Caco-2 (cell line): ENCODE measurements at places on chromosomes 16 and 17.
A peak's percentile ranks its signal among the peaks of the same experiment; 100 is the strongest.

- no peaks in the 10 kb centered on the region for H3K36me3 ChIP-seq
- H3K4me3 ChIP-seq: no peak overlapping the region
- DNase-seq: no peak
- no peaks in the 10 kb centered on the region for H3K27me3 ChIP-seq
Observed at GRCh38 chr16:27242868-27243590, 25.5 kb downstream of the NSMCE1 start.

DNA sequence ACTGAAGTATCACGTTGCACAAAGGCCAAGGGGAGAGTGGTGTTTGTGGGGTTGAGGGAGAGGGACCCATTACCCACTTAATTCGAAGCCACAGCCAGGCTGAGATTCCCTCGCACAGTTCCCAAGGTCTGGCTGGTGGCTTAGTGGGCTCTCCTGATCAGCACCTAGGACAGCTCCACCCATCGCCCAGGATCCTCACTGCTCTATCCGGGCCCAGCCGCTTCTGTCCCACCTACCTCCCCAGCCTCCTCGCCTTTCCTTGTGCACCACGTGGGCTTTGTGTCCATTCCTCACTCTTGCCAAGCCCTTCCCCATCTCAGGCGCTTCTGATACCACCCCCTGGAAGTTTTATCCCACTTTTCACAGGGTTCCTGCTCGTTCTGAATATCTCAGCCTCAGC, 163.5 kb downstream of the CCT6B start:
- H3K4me3 ChIP-seq: no peak overlapping the region
- no peaks in the 10 kb centered on the region for H3K4me1 ChIP-seq
- DNase-seq: peak; percentile 63

DNA sequence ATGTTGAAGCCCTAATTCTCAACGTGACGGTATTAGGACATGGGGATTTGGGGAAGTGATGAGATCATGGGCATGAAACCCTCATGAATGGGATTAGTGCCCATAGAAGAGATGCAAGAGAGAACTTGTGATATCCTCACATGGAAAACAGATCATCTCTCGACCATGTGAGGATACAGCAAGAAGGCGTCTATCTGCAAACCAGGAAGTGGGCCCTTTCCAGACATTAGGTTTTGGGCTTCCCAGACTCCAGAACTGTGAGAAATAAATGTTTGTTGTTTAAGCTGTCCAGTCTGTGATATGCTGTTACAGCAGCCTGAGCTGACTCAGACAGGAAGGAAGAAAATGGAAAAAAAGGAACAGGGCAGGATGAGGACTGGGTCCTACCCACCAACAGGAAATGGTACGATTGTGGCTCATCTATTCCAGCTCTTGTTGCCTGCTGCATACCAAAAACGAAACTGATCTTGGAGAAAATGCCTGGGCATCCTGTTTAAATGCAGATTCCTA, 21.9 kb upstream of the SSTR2 start:
- H3K4me1 ChIP-seq: no peaks in the 10 kb centered on the region
- no peak for DNase-seq
- H3K27ac ChIP-seq: no peak overlapping the region
- no peaks in the 10 kb centered on the region for H3K36me3 ChIP-seq
- no peak overlapping the region for H3K4me3 ChIP-seq

GRCh38 chr17:35295686-35296085, 52.8 kb downstream of the SLFN5 start:
- no peaks in the 10 kb centered on the region for H3K4me1 ChIP-seq
- H3K27ac ChIP-seq: no peak overlapping the region
- no peak for DNase-seq
- H3K27me3 ChIP-seq: no peaks in the 10 kb centered on the region
- H3K36me3 ChIP-seq: no peaks in the 10 kb centered on the region

DNA sequence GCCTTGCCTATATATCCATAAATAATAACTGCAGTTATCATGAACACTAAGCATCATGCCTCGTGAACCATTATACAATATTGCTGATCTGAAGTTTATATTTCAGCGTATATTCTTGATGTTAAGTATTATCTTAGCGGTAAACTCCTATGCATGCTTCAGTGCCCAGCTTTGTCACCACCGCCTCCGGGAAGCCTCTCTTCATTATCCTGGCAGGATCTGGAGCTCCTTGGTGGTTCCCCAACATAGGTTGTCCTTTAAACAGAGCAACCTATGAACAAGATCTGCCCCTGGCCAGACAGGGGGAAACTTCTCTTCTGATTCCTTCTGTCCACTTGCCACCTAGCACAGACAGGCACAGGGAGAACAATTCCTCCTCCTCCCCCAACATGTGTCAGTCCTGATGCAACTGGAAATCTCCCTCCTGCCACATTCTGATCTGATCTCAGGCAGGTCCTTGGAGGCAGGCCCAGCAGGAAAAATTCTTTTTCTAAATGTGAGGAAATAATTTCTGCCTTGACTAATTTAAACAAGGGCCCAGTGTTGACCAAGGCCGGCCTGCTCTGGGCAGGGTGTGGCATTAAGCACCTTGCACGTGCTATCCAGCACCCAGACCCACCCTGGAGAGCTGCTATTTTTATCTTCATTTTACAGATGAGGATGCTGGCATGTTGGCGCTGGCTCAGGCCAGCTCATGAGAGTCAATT, 22.4 kb downstream of the SPNS2 start:
- no peak overlapping the region for H3K4me3 ChIP-seq
- no peaks in the 10 kb centered on the region for H3K27me3 ChIP-seq
- no peak for DNase-seq
- H3K4me1 ChIP-seq: no peaks in the 10 kb centered on the region
- no peak overlapping the region for H3K27ac ChIP-seq
- H3K36me3 ChIP-seq: no peaks in the 10 kb centered on the region

DNA sequence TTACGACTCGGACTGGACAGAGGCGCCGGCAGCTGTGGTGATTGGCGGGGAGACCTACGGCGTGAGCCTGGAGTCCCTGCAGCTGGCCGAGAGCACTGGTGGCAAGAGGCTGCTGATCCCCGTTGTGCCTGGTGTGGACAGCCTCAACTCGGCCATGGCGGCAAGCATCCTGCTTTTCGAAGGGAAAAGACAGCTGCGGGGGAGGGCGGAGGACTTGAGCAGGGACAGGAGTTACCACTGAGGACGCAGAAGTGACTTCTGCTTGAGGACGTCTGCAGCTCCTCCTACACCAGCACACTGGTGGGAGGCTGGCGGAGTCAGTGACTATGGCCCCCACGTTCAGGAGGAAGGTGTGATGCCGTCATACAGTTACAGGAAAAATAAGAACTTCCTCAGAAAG, 9.7 kb downstream of the MRM3 start:
- no peaks in the 10 kb centered on the region for H3K27me3 ChIP-seq
- no peak for DNase-seq
- H3K4me3 ChIP-seq: no peak overlapping the region
- no peaks in the 10 kb centered on the region for H3K36me3 ChIP-seq
- no peak overlapping the region for H3K27ac ChIP-seq

GRCh38 chr16:74577882-74578366, 29.0 kb downstream of the GLG1 start:
- no peak overlapping the region for H3K4me3 ChIP-seq
- H3K27me3 ChIP-seq: no peaks in the 10 kb centered on the region
- peaks cover 5% of the 10 kb centered on the region; the same call in 1 of the 2 replicates for H3K4me1 ChIP-seq
- H3K36me3 ChIP-seq: no peaks in the 10 kb centered on the region
- no peak overlapping the region for H3K27ac ChIP-seq

GRCh38 chr17:64223931-64224629, 39.0 kb downstream of the TEX2 start:
- no peak for DNase-seq
- no peak overlapping the region for H3K4me3 ChIP-seq
- no peaks in the 10 kb centered on the region for H3K27me3 ChIP-seq
- no peaks in the 10 kb centered on the region for H3K36me3 ChIP-seq
- H3K27ac ChIP-seq: no peak overlapping the region

- peaks cover 1% of the 10 kb centered on the region; the same call in 1 of the 2 replicates for H3K27me3 ChIP-seq
- H3K36me3 ChIP-seq: no peaks in the 10 kb centered on the region
- no peaks in the 10 kb centered on the region for H3K4me1 ChIP-seq
- no peak overlapping the region for H3K4me3 ChIP-seq
Observed at GRCh38 chr16:23052908-23053580, 96.2 kb downstream of the USP31 start.

DNA sequence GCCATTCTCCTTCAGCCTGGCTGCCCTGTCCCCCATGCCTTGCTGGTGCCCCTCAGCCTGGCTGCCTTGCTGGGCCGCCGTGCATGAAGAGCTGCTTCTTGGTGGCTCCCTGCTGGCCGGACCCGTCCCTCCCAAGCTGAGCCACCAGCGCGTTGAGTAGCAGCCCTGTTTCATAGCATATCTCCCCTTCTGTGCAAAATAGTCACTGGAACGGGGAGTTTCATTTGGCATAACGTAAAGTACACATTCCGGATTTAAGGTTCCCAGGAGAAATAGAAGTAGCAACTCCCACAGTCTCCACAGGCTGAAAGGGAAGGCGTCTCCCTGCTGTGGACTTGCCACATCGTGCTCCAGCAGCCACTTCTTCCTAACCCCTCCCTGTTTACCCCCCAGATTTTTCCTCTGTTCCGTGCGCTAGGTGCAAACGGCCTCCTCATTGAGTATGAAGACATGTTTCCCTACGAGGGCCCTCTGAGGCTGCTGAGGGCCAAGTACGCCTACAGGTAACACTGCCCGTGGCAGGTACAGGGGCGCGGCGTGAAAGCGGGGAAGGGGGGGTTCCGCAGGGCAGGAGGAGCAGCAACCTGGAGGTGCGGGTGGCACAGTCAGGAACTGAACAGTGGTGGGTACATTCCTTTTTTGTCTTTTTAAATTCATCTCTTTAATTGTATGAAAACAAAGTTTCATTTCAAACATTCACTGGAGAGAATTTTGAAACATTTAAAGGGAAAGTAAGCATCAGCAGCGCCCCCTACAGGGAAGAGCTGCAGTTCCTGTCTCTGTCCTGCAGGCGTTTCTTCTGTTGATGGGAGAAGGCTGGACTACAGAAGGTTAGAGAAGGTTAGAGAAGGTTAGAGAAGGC, 5.8 kb upstream of the OGFOD3 start:
- no peaks in the 10 kb centered on the region for H3K27me3 ChIP-seq
- H3K27ac ChIP-seq: no peak overlapping the region
- H3K36me3 ChIP-seq: peaks cover 3% of the 10 kb centered on the region; the same call in 1 of the 2 replicates
- no peak overlapping the region for H3K4me3 ChIP-seq
- no peak for DNase-seq
- H3K4me1 ChIP-seq: 0 out of 2 replicates have a peak, but pooled peaks cover 3% of the 10 kb centered on the region

DNA sequence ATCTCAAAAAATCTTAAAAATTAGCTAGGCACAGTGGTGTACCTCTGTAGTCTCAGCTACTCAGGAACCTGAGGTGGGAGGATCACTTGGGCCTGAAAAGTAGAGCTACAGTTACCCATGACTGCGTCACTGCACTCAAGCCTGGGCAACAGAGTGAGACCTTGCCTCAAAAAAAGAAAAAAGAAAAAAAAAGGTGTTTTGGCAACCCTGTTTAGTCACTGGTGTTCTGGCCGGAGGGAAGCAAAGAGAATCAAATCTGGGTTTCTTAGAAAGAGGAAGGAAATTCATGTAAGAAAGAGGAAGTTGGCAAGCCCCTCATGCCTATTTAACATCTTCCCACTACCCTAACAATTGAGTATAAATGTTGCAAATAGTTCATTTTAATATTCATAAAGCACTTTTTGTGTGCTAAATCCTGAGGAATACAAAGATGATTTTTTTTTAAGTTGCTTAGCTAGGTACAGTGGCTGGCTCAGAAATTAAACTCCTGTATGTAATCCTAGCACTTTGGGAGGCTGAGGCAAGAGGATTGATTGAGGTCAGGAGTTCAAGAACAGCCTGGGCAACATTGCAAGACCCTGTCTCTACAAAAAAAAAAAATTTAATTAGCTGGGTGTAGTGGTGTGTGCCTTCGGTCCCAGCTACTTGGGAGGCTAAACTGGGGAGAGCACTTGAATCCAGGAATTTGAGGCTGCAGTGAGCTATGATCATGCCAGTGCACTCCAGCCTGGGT, 6.5 kb upstream of the USP32 start:
- no peak for DNase-seq
- H3K4me3 ChIP-seq: no peak overlapping the region
- no peaks in the 10 kb centered on the region for H3K27me3 ChIP-seq
- H3K4me1 ChIP-seq: no peaks in the 10 kb centered on the region

- peaks cover 8% of the 10 kb centered on the region; the same call in 1 of the 2 replicates for H3K4me1 ChIP-seq
- H3K4me3 ChIP-seq: peak overlapping the region; percentile 75
- H3K36me3 ChIP-seq: no peaks in the 10 kb centered on the region; the same call in 1 of the 2 replicates
- peak overlapping the region; percentile 97 for H3K27ac ChIP-seq
Observed at GRCh38 chr16:2751577-2752034, 832 bp upstream of the SRRM2 start.

GRCh38 chr16:55379876-55380390, 55.9 kb downstream of the IRX6 start:
- no peaks in the 10 kb centered on the region for H3K27me3 ChIP-seq
- H3K27ac ChIP-seq: no peak overlapping the region
- peaks cover 14% of the 10 kb centered on the region for H3K4me1 ChIP-seq
- DNase-seq: no peak
- no peak overlapping the region for H3K4me3 ChIP-seq
